ENCODE measurements at places on chromosomes 11 and 22.

DNA sequence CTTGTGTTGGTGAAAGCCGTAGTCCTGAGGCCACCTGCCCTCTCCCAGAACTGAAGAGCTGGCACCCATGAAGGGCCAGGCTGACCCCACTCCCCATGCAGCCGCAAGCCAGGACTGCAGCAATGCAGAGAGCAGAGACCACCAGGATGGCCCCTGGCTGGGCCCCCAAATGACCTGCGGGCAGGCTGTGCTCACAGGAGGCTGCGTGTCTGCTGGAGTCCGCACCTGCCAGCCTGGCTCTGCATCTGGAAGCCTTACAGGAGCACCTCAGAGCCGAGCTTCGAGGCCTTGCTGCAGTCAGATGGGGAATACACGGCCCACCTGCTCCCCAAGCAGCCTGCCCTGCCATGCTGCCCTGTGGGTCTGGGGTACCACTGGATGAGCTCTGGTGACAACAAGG lies 1336.8 kb downstream of the TBC1D22A start:
- no peak for DNase-seq

- no peak for DNase-seq
Measured at GRCh38 chr22:44586999-44587736, 89.1 kb upstream of the RTL6 start.

- no peak for DNase-seq
Measured at GRCh38 chr22:38697425-38698089, 3.2 kb downstream of the JOSD1 start.

- no peak for DNase-seq
Measured at GRCh38 chr22:36387709-36387958, 133 bp downstream of the MYH9 start.

GRCh38 chr11:134642206-134642605 lies 230.2 kb upstream of the B3GAT1 start:
- DNase-seq = no peak

DNA sequence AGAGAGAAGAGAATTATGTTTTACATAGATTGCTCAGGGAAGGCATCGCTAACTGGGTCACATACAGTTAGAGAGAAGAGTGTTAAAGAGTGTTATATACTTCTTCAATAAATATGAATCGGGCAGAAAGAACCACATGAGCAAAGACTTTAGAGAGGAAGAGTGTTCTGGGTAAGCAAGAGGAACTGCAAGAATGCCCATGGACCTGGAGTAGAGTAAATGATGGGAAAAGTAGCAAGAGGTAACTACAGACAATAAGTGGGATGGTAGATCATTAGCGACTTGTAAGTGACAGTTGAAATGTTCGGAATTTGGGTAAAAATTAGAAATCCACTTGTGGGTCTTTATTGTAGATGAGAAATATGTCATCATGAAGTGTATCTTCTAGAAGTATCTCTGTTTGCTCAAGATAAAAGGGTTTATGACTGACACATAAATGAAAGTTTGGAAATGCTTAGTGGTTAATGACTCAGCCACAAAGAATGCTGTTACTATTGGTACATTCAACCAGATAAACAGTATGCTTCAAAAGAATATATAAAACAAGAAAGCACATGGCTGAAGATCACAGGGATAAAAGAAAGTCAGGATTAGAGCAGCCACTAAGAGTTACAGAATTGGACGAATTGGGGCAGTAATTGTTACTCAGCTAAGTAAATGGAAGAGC lies 229.3 kb downstream of the CASP12 start:
- DNase-seq = no peak

DNA sequence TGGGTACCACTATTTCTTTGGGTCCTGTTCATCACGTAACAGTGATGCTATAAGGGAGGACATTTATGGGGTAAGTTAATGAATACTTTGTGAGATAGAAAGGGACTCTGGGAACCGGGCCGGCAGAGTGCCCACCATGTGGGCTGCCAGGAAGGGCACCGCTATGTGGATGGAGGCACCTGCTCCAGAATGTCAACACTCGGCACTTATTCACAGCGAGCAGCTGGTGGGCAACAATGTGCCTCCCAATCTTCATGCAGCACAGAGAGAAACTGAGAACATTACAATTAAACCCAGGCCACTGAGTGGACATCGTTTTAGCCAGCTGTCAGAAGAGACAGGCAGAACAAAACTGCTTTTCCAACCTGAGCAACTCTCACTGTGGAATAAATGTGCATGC lies 15.8 kb upstream of the ELFN2 start:
- no peak for DNase-seq

DNA sequence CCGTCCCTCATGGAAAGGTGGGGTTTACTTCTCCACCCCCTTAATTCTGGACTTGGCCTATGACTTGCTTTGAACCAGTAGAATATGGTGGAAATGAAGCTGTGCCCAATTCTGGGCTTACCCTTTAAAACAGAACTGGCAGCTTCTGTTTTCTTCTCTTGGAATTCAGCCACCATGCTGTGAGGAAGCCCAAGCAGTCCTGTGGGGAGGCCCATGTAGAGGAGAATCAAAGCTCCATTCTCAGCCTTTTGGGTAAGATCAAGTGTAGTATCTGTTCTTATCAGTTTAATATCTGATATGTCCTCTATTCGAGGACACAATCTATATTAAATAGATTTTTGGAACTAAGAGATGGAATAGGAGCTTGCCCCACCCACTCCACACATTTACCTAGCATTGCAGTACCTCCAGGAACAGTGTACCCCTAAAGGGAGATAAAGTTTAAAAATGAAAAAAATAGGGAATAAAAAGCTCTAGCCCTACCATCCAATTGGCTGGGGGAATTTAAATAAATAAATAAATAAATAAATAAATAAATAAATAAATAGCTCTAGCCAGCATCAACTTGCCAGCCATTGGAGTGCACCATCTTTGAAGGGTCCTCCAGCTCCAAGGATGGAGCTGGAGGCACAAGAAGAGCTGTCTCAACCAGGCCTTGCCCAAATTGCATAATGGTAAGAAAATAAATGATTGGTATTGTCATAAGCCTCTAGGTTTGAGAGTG lies 13.2 kb upstream of the SYVN1 start:
- DNase-seq = no peak

GRCh38 chr11:61129639-61130523 lies 27.6 kb downstream of the CD5 start:
- DNase-seq = peak; percentile 81

DNA sequence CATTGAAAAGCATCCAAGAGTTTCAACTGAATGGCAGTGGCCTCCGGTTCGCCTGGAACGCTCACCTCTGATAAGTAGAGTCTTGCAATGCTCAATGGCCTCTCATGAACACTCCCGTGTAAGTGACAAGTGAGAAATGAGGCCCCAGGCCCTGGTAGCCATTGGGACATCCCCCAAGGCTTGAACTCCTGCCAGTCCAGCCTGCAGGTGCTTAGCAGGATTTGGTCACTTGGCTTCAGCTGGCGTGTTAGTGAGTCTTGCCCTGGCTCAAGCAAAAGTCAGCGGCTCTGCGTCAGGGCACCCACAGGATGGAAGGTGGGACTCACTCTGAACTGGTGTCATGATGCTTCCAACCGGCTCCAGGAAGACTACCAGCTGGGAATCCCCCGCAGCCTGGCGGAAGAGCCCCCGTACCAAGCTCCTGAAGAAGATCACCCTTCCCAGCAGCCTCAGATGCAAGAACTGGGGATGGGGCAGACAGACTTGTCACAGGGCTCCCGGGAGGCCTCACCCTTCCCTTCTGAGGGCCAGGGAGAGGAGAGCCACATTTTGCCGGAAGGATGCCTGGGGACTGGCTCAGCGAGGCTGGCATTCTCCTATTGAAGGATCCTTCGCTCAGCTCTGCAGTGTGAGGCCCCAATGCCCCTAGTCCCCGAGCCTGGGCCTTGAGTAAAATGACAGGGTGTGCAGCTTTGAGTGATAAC lies 19.3 kb downstream of the MB start:
- DNase-seq = no peak

- DNase-seq = no peak
Measured at GRCh38 chr11:77658213-77659013, 20.8 kb upstream of the CLNS1A start.

DNA sequence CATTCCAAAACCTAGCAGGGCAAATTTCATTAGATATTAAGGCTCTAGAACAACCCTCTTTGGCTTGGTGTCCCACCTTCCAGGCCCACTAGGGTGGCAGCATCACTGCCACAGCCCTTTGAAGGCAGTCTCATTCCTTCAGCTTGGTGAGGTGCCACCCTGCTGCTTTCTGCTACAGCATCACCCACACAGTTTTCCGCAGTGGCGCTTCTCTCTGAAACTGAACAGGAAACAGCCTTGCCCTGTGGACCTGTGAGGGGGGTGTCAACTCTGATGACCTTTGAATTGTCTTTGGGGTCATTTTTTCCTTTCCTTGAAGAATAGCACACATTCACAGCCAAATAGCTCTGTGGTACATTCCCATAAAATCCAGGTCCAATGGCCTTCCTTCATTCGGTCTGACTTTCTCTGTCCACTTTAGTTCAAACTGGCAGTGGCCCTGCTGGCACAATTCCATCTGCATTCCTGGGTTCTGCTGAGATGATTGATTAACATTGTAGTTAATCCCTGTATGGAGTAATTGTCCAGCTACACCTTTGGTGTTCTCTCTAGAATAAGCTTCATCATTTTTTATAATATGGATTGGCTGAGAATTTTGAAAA lies 251.9 kb upstream of the FAT3 start:
- no peak for DNase-seq

GRCh38 chr22:37010174-37010573 lies 9.1 kb downstream of the TST start:
- no peak for DNase-seq

DNA sequence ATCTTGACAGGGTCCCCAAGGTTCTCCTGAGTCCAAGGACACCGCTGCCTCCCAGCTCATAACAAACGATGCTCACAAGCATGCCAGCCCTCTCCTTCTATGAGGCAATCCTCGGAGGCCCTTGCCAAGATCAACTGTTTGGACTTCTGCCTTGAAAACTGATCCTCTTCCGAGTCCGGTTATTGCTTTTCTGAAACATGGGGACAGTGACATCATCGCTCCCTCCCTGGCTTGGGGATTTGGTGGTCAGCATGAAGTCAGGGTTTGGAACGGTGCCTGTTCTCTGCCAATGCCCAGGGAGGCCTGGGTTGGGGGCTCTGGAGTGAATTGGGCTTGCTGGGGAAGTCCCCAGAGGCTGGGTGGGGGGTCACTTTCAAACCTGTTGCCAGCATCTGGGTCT lies 149.3 kb downstream of the FBXO7 start:
- no peak for DNase-seq

GRCh38 chr11:12810568-12810894 lies 136.3 kb downstream of the TEAD1 start:
- no peak for DNase-seq

DNA sequence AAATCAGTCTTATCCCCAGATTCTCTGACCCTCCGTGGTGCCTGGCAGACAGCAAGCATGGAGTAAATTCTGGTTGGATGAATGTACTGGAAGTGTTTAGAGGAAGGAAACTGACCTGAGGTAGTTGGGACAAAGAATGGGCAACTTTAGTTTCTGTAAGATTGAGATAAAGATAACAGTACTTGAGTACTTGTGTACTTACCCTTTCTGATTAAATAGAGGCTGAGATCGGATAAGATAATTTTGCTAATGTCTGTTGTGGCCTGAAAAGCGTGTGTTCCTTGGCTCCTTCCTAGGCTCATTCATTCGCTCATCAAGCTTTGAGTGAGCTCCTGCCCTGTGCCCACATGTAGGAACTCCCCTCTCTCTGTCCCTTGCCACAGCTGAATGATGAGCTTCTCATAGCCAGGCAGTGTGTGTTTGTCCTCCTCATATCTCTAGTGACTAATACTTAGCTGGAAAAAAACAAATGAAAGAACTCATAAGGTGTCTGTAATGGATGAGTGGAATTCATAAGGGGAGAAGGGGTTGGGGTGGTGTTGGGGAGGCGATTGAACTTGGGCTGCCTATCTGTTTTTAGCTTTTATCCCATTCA lies 118.1 kb downstream of the DBX1 start:
- DNase-seq = no peak

- DNase-seq = no peak
Measured at GRCh38 chr11:120061036-120061760, 76.7 kb downstream of the TRIM29 start.
